ENCODE measurements at places on chromosomes 16 and 17. TPM values are rescaled to one million over a fixed set of nuclear protein-coding genes. Genes with fewer than 3 reads are reported as not detected.
A peak's percentile ranks its signal among the peaks of the same experiment; 100 is the strongest.

Gene TMEM238L
- not detected for total RNA-seq

Gene TP53TG3B
- not detected for total RNA-seq

Gene TOB1
- 29.3 TPM for total RNA-seq

Gene NATD1
- 10.2 TPM for total RNA-seq

GRCh38 chr17:65523853-65524664, 37.4 kb downstream of the AXIN2 start:
- H3K27ac ChIP-seq = no peak overlapping the region
- no peak overlapping the region for H3K4me3 ChIP-seq
- no peak for DNase-seq
- peaks cover 13% of the 10 kb centered on the region for H3K36me3 ChIP-seq
- no peaks in the 10 kb centered on the region for H3K27me3 ChIP-seq

- no peaks in the 10 kb centered on the region for H3K27me3 ChIP-seq
- H3K4me1 ChIP-seq = no peaks in the 10 kb centered on the region
- no peaks in the 10 kb centered on the region for H3K36me3 ChIP-seq
Measured at GRCh38 chr17:28528327-28529012, 22.3 kb downstream of the FOXN1 start.

DNA sequence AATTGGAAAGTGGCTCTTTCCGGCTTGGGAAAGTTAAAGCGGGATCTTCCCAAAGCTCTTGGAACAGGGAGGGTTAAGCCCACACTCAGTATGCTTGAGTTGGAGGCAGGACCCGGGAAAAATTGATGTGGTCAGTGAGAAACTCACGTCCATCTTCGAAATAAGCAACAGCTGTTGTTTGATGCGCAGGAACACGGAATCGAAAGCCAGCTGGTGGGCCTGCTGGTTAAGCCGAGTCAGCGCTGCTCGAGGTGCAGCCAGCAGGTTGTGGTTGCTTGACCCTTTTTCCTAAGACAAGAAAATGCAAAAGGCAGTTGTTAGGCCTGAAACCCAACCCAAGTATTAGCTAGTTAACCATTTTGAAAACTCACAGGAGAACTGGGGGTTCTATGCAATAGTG, 49.4 kb downstream of the COG7 start:
- DNase-seq = peak; percentile 63
- peak overlapping the region; percentile 44 for H3K27ac ChIP-seq
- H3K27me3 ChIP-seq = no peaks in the 10 kb centered on the region
- H3K4me1 ChIP-seq = no peaks in the 10 kb centered on the region

DNA sequence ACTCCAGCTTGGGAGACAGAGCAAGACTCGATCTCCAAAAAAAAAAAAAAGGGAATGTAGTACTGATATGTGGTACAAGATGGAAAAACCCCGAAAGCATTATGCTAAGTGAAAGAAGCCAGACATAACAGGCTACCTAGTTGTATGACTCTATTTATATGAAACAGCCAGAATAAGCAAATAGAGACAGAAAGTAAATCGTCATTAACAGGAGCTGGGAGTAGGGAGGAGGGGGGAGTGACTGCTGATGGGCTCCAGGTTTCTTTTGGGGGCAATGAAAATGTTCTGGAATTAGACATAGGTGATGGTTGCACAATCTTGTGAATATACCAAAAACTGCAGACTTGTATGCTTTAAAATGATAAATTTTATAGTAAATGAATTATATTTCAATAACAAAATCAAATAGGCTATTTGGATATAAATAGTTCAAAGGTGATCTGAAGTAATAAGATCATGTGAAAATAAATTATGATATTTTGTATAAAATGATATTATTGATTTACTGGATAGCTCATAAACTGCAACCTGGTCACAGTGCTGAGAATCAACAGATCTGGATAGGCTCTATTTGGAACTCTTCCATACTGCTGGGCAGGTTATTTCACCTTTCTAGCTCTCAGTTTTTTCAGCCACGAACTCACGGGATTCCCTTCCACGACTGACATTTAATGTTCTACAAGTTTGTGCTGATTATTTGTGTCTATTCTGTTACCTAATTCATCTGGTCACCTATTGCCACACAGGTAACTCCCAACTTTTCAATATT, 27.1 kb downstream of the ZNF652 start:
- H3K27me3 ChIP-seq = no peaks in the 10 kb centered on the region
- H3K27ac ChIP-seq = peak overlapping the region; percentile 69
- H3K4me1 ChIP-seq = no peaks in the 10 kb centered on the region
- H3K4me3 ChIP-seq = no peak overlapping the region
- no peaks in the 10 kb centered on the region for H3K36me3 ChIP-seq

DNA sequence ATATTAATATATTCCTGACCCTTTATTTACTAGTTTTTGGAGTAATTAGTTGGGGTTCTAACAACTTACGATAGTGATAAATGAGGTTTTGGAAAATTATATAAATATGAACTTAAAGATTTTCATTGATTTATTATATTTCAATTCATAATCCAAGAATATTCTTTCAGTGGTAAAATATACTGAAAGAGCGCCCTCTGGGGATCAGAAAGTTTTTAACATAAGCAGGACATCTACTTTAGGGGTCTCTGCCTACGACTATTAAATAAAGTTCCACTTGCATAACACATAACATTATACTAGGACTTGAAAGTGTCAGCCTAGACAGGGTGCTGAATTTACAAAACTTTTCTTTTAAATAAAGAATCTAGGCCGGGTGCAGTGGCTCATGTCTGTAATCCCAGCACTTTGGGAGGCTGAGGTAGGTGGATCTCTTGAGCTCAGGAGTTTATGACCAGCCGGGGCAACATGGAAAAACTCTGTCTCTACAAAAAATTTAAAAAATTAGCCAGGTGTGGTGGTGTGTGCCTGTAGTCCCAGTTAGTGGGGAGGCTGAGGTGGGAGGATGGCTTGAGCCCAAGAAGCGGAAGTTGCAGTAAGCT, 15.6 kb downstream of the RFWD3 start:
- no peak for DNase-seq
- no peaks in the 10 kb centered on the region for H3K4me1 ChIP-seq
- H3K36me3 ChIP-seq = peaks cover 20% of the 10 kb centered on the region
